ENCODE measurements at places on chromosomes 13 and 19.

GRCh38 chr13:76132532-76132931 is 496.4 kb downstream of the LMO7 start:
- DNase-seq = no peak

- DNase-seq = no peak
These were observed 5.5 kb downstream of the PDE4C start for GRCh38 chr19:18220632-18221275.

GRCh38 chr13:69418319-69418718 is 689.3 kb upstream of the ATXN8OS start:
- DNase-seq = no peak

DNA sequence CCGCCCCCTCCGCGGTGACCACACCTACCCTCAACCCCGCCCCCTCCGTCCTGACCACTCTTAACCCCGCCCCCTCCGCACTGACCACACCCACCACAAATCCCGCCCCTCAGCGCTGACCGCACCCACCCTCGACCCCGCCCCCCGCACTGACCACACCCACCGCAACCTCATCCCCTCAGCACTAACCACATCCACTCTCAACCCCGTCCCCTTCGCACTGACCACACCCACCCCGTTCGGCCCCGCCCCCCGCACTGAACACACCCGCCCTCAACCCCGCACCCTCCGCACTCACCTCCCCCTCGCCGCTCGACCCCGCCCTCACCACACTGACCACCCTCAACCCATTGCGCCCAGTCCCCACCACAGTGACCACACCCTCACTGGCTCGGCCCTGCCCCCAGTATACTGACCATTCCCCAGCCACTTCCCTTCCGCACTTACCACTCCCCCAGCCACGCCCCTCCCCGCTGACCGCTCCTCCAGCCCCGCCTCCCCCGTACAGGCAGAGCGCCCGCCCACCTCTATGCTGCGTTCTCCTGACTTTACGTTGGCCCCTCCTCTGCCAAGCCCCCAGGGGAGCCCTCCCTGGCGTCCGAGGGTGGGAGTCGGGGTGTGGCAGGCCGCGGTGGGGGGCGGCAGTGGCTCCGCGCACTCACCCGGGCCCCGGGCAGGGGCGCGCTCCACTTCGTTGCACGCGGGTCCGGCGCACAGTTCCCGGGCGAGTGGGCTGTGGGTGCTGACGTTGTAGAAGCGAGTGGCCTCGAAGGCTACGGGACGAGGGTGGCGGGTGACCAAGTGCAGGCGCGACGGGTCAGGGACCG is 8.4 kb downstream of the F2RL3 start:
- DNase-seq = peak; percentile 87

GRCh38 chr19:54147676-54148075 is 10.1 kb downstream of the CNOT3 start:
- no peak for DNase-seq

GRCh38 chr19:532561-533363 is 1.2 kb downstream of the CDC34 start:
- no peak for DNase-seq

Data from AG04450 (cell line).